ENCODE measurements at places on chromosomes 5 and 9. TPM values are rescaled to one million over a fixed set of nuclear protein-coding genes. Genes with fewer than 3 reads are reported as not detected.

The C5orf52 gene
- not detected for total RNA-seq

The PSAT1 gene
- total RNA-seq = 0.30 TPM

The ZNF454 gene
- total RNA-seq = not detected

The DENND4C gene
- total RNA-seq = 34.1 TPM

DNA sequence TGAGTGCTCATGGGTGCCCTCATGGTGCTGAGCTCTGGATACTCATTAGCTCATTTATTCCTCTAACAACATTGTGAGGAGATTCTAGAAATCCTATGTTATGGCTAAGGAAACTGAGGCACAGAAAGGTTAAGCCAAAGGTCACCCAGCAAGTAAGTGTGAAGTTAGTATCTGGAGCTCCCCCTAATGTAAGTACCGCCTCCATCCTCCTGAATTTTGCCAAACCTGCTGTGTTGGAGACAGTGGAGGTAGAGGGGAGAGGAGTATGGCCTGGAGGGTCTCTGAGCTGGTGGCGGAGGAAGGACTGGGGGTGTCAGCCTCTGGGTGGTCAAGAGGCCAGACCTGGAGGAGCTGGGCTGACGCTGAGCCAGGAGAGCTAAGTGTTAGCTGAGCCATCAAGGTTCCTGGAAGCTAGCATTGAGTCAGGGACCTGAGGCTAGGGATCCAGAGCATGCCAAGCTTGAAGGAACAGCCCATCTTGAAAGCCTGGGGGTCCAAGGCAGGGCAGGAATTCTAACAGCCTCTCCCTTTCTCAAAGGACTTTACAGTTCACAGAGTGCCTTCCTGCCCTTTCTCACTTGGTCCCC, 114.8 kb downstream of the RGS3 start:
- peaks cover 7% of the 10 kb centered on the region for H3K36me3 ChIP-seq
- DNase-seq = no peak
- no peaks in the 10 kb centered on the region for H3K27me3 ChIP-seq
- H3K4me1 ChIP-seq = peaks cover 78% of the 10 kb centered on the region
- peak overlapping the region; percentile 25 for H3K4me3 ChIP-seq

DNA sequence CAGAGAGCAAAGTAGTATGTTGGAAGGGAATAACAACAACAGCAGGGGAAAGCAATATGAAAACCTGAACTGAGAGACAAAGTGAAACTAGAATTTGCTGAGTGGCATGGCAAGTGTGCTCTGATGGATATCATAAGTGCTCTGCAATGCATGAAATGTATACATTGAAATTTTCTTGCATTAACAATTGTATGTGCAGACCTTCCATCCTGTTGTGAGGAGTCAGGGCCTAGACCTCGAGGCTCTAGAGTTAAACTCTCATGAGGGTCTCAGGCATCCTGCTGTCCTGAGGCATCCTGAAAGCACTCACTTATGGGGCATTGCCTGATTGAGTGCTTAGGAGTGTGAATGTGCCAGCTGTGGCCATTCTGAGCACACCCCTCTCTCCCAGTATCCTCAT, 1.1 kb downstream of the ECM2 start:
- no peak overlapping the region for H3K27ac ChIP-seq
- no peaks in the 10 kb centered on the region for H3K36me3 ChIP-seq
- H3K4me1 ChIP-seq = no peaks in the 10 kb centered on the region
- H3K4me3 ChIP-seq = no peak overlapping the region
- no peak for DNase-seq

- H3K36me3 ChIP-seq = no peaks in the 10 kb centered on the region
- no peak overlapping the region for H3K27ac ChIP-seq
- no peaks in the 10 kb centered on the region for H3K4me1 ChIP-seq
These were observed 460.7 kb downstream of the NTRK2 start for GRCh38 chr9:85130260-85130659.

GRCh38 chr9:69748304-69748703, 11.5 kb downstream of the PTAR1 start:
- no peak overlapping the region for H3K27ac ChIP-seq
- H3K36me3 ChIP-seq = peaks cover 59% of the 10 kb centered on the region
- DNase-seq = no peak
- peaks cover 3% of the 10 kb centered on the region for H3K4me1 ChIP-seq
- no peak overlapping the region for H3K4me3 ChIP-seq

DNA sequence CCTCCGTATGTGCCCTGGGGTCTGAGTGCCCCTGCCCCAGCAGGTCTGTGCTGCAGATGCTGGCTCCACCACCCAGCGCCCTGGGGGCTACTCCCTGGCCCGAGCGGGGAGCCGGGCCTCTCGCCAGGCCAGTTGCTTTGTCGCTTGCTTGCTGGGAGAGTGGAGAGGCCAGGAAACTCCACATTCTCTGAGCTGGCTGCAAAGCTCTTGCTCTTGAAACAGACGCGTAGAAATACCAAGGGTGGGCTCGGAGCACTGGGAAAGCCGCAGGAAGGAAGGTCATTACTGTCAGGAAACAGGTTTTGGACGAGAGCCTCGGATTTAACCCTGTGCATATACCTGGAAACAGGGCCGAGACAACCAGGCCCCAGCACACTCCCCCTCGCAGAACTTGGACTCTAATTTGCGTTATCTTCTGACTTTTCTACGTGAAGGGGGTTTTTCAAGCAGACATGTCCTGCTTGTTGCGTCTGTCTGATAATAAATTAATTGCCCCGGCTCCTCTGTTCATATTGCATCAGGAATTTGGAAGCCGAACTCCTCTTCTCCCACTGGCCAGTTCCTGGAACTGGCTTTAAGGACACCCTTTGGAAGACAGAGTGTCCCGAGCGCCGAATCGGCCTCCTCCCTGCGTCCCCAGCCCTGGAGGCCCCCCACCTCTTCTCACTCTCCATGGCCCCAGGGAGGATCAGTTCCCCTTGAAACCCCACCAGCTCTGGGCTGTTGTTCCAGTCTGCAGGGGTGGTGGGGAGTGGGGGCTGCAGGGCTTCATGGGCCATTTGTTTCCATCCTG, 11.2 kb downstream of the ADAMTSL2 start:
- H3K27ac ChIP-seq = no peak overlapping the region
- no peak overlapping the region for H3K4me3 ChIP-seq
- no peaks in the 10 kb centered on the region for H3K36me3 ChIP-seq
- H3K4me1 ChIP-seq = no peaks in the 10 kb centered on the region

DNA sequence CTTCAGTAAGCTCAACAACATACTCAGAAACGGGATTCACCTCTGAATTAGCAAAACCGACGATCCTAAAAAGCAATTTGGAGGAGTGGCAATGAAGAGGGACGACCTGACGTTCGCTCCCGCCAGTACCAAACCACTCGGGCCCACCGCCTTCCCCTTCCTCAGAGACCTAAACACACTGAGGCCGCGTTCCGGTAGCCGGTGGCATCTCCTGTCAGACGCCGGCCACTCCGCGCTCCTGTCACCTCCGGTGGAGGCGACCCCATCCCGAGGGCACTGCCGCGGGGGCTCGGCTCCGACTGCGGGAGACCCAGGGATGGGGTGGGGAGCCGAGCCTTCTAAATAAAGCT, 617 bp downstream of the PPP6C start:
- H3K36me3 ChIP-seq = peaks cover 3% of the 10 kb centered on the region
- H3K27me3 ChIP-seq = no peaks in the 10 kb centered on the region
- H3K27ac ChIP-seq = peak overlapping the region; percentile 95
- peak; percentile 61 for DNase-seq
- peaks cover 71% of the 10 kb centered on the region for H3K4me1 ChIP-seq
- peak overlapping the region; percentile 100 for H3K4me3 ChIP-seq

GRCh38 chr9:109972026-109972882, 192.3 kb downstream of the PALM2AKAP2 start:
- peaks cover 63% of the 10 kb centered on the region for H3K4me1 ChIP-seq
- H3K36me3 ChIP-seq = no peaks in the 10 kb centered on the region
- no peak overlapping the region for H3K4me3 ChIP-seq
- H3K27me3 ChIP-seq = no peaks in the 10 kb centered on the region
